ENCODE measurements at places on chromosomes 7 and 10. TPM values are rescaled to one million over a fixed set of nuclear protein-coding genes. Genes with fewer than 3 reads are reported as not detected.
A peak's percentile ranks its signal among the peaks of the same experiment; 100 is the strongest.

The BRAF gene
- 51.7 TPM for total RNA-seq

GRCh38 chr7:41170466-41170865, 532.4 kb downstream of the INHBA start:
- no peak overlapping the region for H3K27ac ChIP-seq
- H3K4me1 ChIP-seq: no peaks in the 10 kb centered on the region
- H3K27me3 ChIP-seq: no peaks in the 10 kb centered on the region

DNA sequence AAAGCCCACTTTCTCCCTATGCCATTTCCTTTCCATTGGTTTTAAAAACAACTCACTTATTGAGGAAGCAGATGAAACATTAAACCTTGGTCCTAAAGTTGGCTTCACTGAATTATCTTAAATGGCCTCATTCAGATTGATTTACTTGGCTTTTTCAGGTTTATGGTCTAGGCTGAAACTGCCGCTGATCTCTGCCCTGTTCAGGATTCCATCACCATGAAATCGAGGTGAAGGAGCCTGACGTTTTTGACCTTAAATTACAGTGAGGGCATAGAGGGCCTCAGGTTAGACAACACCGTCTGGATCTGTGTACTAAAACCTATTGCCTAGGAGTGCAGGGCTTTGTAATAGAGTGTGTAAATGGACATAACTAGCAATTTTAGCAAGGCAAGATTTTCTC, 383.7 kb downstream of the THSD7A start:
- no peaks in the 10 kb centered on the region for H3K4me1 ChIP-seq
- no peaks in the 10 kb centered on the region for H3K27me3 ChIP-seq
- no peak overlapping the region for H3K4me3 ChIP-seq
- H3K27ac ChIP-seq: no peak overlapping the region

The LRIT1 gene
- total RNA-seq: not detected

DNA sequence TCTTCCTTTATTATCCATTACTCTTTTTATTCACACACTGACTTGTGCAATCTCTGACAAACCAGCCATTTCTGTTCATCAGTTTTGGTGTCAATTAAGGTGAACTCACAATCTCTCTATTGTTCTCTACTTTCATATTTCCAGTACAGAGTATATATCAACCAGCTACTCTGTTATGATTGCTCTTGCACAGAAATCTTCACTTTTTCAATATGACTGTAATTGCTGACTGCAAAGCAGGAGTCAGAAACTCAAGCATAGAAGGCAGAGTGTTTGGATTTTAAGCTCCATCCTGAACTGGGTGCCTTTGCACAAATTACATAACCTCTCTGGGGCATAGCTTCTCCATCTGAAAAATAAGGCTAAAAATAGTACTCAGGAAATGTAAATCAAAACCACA, 1042.0 kb downstream of the GRM8 start:
- H3K27me3 ChIP-seq: no peaks in the 10 kb centered on the region
- DNase-seq: no peak
- H3K4me3 ChIP-seq: no peak overlapping the region
- no peaks in the 10 kb centered on the region for H3K4me1 ChIP-seq

DNA sequence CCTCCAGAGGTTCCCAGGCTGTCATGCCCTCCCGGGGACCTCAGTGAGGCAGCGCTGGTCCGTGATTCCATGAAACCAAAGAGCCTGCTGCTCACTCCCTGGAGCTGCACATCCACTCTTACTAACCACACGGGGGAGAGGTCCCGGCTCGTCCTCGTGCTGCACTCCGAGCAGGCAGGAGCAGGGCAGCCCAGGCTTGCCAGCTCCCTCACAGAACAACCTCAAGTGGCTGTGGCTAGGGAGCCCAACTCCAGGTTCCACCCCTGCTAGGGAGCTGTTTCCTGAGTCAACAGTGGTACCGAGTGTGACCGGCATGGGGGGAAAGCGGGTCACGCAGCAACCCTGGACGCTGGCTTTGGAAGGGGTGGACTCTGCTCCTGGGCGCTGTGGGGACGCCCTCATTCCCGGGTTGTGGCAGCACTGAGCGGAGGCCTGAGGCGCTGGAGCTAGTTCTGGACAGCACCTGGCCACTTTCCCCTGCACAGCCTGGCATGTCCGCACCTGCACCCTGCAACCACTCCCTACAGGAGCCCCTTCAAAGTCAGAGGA, 27.9 kb upstream of the PPP2R2D start:
- no peak for DNase-seq
- H3K27me3 ChIP-seq: peaks cover 26% of the 10 kb centered on the region
- H3K27ac ChIP-seq: no peak overlapping the region
- H3K4me3 ChIP-seq: no peak overlapping the region

DNA sequence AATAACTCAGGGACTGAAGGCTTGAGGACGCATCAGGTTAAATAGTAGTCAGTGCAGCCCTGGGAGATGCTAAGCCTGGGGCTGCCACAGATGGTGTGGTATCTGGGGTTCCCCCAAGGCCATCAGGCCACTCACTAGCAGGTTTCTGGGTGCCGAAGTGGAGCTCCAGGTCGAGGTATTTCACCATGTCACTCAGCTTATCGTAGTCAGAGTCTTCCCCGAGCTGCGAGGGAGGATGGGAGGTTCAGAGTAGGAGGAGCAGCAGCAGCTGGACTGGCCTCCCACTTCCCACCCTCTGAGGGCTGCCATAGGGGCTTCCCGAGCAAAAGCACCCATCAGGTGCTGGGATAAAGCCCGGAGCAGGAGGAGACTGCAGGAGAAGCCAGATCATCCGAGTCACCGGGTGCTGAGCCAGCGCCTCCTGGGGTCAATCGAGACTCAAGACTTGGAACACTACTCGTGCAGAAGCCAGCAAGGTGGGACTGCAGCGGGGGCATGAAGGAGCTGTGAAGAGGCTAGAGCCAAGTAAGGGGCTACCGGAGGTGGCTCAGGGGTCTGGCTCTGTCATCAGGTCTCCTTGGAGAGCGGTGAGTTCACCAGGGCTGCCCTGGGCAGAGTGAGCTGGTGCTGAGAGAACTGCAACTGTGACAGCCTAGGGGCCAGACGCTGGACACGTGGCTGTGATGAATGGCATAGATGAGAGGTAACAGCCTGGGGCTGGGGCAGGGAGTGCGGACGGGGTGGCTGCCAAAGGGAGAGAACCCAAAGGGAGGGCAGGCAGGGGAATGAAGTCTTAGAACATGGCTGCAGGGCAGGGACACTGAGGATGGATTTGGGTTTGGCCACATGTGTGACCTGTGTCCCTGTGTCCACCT, 45.3 kb downstream of the GRID2IP start:
- no peaks in the 10 kb centered on the region for H3K4me1 ChIP-seq
- H3K27me3 ChIP-seq: no peaks in the 10 kb centered on the region
- H3K27ac ChIP-seq: no peak overlapping the region
- H3K4me3 ChIP-seq: no peak overlapping the region
- no peak for DNase-seq
- no peaks in the 10 kb centered on the region for H3K36me3 ChIP-seq

DNA sequence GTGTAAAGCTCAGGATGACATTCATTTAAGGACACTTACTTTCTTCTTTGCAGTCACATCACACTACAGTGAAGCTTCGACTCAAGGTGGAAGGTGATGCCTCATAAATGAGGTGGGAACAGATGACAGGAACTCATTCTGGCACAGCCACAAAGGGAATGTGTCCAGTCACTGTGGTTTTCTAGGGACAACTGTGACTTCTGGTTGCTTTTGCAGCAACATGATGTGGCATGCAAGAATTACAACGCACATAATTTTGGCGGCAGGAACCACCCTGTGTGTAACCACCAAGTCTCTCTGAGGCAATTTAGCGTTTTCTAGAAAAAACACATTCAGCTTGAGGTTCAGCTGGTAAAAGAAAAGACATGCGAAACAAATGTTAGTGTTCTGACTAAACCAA, 32.0 kb upstream of the FERD3L start:
- H3K36me3 ChIP-seq: no peaks in the 10 kb centered on the region
- no peak overlapping the region for H3K4me3 ChIP-seq
- no peak overlapping the region for H3K27ac ChIP-seq
- no peaks in the 10 kb centered on the region for H3K27me3 ChIP-seq
- no peaks in the 10 kb centered on the region for H3K4me1 ChIP-seq
- DNase-seq: no peak

- no peak overlapping the region for H3K27ac ChIP-seq
- H3K27me3 ChIP-seq: peaks cover 6% of the 10 kb centered on the region
- H3K4me1 ChIP-seq: no peaks in the 10 kb centered on the region
- no peaks in the 10 kb centered on the region for H3K36me3 ChIP-seq
Measured at GRCh38 chr10:35707642-35708425, 65.7 kb upstream of the FZD8 start.

DNA sequence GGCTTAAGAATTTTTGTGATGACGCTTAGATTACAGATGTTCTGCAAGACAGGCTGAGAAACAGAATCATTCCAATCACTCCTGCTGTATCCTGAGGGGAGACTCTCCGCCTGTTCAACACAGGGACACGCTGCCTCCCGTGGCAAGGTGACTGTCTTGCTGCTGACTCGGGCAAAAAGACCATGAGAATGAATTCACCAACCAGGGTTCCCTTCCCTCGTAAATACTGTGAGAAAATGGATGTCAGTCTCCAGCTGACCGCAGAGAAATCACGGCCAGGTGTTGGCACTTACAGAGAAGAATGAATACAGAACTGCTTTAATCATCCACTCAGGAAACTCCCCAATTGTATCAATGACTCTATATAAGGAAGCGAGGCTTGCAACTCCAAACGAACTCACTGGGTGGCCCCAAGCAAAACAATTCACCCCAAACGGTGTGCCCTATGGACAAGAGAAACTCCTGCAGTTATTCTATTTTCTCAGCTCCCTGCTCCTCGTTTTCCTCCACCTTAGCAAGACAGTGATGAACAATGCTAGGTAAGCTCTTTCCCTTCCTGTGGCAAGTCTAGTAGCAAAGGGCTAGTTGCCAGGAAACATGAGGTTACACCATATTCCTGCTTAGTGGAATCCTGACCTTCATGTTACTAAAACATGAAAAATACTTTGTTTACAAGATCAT, 22.8 kb downstream of the GNA12 start:
- H3K4me1 ChIP-seq: peaks cover 66% of the 10 kb centered on the region
- peak overlapping the region; percentile 59 for H3K4me3 ChIP-seq
- DNase-seq: no peak
- no peaks in the 10 kb centered on the region for H3K27me3 ChIP-seq

The NET1 gene
- total RNA-seq: 22.2 TPM

All from activated T-cell treated with anti-CD3 and anti-CD28 coated beads, Interleukin-2, amount 50 U/mL, for 72 hours (primary cell).